Fibroblast of upper back skin (primary cell): ENCODE measurements at places on chromosomes 7 and 10.

- peak; percentile 30 for DNase-seq
Observed at GRCh38 chr7:128705891-128706333, 33.2 kb upstream of the CALU start.

DNA sequence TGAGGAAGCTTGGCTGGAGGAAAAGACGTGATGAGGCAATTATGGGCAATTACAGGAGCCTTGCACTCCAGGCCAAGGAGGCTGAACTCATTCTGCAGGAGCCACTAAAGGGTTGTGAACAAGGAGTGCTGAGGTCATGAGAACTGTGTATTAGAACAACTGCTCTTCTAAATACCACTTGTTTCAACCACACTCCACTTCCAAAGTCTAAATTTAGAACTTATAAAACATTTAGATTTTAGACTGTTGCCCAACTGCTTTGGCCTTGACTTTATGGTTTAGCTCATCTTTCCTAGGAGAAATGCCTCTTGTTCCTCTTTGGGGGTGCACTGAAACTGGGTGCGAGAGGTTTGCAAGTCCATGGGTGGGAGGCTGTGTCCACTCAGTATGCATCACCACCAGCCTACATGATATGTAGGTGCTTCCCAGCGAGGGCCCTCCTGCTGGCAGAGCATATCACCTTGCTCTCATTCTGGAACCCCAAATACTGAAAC is 199.7 kb upstream of the AOAH start:
- no peak for DNase-seq

- DNase-seq, result peak; percentile 19
Observed at GRCh38 chr7:5282543-5283316, at the start of gene SLC29A4. SLC29A4 (plus strand) TSS chr7:5282943; CDS start chr7:5287817, 4,874 bp downstream.

DNA sequence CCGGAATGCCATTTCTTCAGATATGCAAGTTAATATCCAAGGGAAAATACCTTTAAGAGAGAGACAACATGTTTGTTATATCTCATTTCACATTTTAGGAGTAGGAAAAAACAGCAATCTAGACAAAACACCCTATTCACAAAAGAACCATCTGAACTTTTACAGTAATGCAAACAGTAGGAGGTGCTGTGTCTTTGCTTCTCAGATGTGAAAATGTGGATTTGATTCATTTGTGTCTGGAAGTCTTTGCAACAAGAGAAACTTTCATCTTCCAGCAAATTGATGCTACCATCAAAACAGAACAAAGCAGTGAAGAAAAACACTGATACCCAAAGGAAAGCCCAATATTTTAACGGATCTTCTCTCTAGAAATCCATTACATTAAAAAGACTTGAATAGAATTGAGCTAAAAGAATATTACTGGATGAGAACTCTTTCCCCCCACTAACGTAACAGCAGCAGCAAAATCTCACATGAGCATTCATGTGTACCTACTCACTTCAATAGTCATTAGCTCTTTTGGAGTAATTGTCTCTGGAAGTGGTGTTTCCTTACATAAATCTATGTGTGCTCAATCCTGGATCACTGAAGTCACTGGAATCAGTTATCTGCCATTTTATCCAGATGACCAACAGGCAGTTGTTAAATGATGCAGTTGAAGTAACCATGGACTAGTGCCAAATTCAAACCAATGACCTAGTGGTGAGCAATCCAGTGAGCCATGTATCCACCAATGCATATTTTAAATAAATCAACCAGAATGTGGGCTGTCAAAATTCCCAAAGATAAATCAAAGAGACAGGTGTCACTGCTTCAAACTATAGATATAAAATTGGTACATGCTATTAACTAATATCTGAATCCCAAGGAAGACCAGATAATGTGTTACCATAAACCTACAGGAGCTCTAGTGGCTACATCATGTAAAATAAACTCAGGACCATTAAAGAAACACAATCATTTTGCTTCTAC is 1.8 kb downstream of the SEMA3C start:
- peak; percentile 64 for DNase-seq
